ENCODE measurements at places on chromosomes 3 and 15. TPM values are rescaled to one million over a fixed set of nuclear protein-coding genes. Genes with fewer than 3 reads are reported as not detected.

The CHRD gene
- total RNA-seq = 6.1 TPM

The TGM4 gene
- total RNA-seq = not detected

The TTC23 gene
- total RNA-seq = 28.5 TPM

The MRAS gene
- total RNA-seq = 10.7 TPM

The PLCD1 gene
- total RNA-seq = 15.6 TPM

The GOLGA8J gene
- total RNA-seq = not detected

The CCRL2 gene
- not detected for total RNA-seq

The LMAN1L gene
- total RNA-seq = not detected

The AMT gene
- 12.8 TPM for total RNA-seq

The PLS1 gene
- 27.1 TPM for total RNA-seq

The FBXO40 gene
- total RNA-seq = under 0.01 TPM

GRCh38 chr3:43286115-43286840 lies at the start of gene SNRK:
Gene SNRK (plus strand): TSS chr3:43286540. CDS start chr3:43303204, 16,664 bp downstream.
- DNase-seq = peak; percentile 96

GRCh38 chr3:33159234-33159633 lies 45.4 kb downstream of the CRTAP start:
- no peak for DNase-seq

GRCh38 chr3:187943677-187944389 lies 198.6 kb upstream of the BCL6 start:
- DNase-seq = no peak

DNA sequence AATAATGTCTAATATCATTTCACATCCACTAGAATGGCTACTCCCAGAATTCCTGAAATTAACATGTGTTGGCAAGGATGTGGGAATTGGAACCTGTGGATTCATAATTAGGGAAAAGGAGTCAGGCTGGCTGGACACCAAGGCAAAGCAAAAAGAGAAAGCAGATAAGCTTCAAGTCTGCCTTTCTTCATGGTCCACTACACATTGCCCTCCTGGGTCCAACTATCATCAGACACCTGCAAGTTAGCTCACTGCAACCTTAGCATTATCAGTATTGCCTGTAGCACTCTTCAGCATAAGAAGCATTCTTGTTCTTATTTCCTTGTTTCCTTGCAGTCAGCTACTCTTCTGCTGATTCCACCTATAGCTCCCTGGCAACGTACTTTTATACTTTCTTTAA lies 124.3 kb downstream of the ZNF280D start:
- DNase-seq = no peak

- DNase-seq = no peak
These were observed 59.6 kb upstream of the ITGA11 start for GRCh38 chr15:68491415-68492106.

GRCh38 chr3:184129012-184129411 lies 6.1 kb upstream of the EIF2B5 start:
- DNase-seq = peak; percentile 35

GRCh38 chr3:187264021-187264420 lies 27.5 kb downstream of the MASP1 start:
- no peak for DNase-seq

DNA sequence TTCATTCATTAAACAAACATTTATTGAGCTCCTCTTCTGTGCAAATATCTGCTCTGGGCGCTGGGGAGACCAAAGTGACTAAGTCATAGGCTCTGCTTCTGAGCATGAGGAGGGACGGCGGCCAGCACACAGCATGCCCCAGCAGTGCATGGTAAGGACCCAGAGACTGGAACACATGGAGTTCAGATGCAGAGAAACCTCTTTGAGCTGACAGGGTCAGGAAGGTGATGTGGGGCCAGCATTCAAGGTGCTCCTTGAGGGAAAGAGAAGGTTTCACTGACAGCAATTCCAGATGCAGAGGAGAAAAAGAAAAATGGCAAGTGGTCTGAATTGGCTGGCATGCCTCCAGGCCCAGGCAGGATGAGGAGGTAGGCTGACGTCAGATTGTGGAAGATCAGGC lies 234.5 kb downstream of the UACA start:
- no peak for DNase-seq

DNA sequence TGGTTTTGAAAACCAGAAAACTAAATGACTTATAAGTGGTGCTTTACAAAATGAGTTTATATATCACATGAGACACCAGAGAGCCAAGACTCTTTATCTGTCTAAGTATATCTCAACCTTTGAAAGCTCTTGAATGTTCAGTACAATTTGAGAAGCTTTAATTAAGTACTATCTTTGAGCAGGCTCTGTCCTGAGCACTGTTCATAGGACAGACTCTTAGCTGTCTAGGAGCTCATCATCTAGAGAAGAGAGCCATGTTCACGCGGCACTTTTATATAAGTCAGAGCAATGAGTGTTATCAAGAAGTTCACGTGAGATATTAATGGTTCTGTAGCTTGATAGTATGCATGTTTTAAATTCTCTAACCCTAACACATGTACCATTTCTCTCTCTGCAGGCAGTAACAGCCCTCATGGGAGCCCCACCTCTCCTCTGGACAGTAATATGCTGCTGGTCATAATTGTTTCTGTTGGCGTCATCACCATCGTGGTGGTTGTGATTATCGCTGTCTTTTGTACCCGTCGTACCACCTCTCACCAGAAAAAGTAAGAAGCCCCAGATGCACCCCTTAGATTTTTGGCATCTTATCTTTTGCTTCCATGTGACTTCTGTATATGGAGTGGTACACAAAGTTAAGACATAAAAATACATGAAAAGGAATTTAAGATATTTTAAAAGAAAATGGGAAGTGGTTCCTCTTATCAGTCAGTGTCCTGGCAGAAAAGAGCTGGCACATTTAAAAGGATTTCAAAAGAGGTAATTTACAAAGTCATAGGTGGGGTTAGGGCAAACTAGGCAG lies 86.0 kb downstream of the HCN4 start:
- no peak for DNase-seq

GRCh38 chr3:37620071-37620635 lies 241.5 kb upstream of the CTDSPL start:
- no peak for DNase-seq

DNA sequence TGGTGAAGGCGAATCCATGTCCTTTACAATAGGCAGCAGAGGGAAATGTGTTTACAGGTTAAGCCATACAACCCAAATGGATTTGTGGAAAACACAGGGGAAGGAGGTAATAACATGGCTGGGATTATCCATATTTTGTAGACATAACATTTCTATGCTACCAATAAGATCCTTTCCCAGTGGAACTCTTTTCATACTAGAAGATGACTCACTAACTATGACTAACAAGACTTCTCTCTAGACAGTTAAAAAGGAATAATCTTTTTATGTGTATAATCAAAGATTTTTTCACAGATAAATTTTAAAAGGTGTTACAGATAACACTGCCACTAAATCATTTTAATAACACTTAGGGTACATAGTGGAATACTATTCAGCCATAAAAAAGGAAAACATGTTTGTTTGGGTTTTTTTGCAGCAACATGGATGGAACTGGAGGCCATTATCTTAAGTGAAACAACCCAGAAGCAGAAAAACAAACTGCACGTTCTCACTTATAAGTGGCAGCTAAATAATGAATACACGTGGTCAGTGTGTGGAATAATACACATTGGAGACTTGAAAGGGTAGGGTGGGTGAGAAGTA lies 39.6 kb downstream of the VPS13C start:
- no peak for DNase-seq

DNA sequence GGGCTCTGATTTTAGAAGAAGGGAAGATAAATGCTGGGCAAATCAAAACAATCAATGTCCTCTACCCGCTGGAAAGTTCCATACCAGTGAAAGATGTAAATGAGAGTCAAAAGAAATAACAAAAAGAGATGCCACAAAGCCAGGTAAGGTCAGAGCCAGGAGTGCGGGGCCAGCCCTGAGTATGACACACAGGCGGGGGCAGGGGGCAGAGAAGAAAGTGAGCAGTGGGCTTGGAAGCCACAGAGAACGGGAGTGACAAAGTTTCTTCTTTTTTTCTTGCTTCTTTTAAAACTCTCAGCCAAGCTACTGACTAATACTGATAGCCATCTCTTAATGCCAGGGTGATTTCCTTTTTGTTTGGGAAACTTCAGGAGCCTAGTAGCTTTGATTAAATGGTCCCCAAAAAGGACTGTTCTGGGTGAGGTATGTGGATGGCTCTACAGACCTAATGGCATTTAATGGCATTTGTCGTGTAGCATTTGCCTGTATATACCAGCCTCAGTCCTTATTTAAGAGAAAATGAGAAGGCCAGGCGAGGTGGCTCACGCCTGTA lies 23.1 kb upstream of the TSEN2 start:
- DNase-seq = no peak

GRCh38 chr15:42056934-42057798 lies 36.3 kb upstream of the PLA2G4E start:
- peak; percentile 84 for DNase-seq

DNA sequence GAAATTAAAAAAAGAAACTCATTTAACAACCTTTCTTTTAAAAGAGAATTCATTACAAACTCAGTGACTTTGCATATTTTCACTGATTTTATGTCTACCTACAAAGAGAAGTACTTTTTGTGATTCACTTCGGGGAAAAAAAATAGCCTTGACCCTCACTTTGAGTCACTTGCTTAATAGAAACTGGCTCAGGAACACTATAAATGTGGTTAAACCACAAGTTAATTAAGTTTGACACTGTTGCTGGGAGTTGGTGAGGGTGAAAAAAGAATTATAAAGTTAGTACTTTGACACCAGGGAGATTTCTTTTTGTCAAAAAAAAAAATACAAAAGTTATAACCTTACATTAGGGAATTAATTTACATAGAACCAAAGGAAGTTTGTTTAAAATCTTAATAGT lies 810.9 kb downstream of the NR2F2 start:
- no peak for DNase-seq

- DNase-seq = no peak
These were observed 431.2 kb downstream of the SOX2 start for GRCh38 chr3:182142928-182143327.

GRCh38 chr3:52119099-52119498 lies 35.1 kb downstream of the POC1A start:
- DNase-seq = no peak

GRCh38 chr3:42515391-42515916 lies 13.0 kb downstream of the VIPR1 start:
- DNase-seq = no peak

GRCh38 chr3:54264050-54264449 lies 141.7 kb downstream of the CACNA2D3 start:
- DNase-seq = no peak

DNA sequence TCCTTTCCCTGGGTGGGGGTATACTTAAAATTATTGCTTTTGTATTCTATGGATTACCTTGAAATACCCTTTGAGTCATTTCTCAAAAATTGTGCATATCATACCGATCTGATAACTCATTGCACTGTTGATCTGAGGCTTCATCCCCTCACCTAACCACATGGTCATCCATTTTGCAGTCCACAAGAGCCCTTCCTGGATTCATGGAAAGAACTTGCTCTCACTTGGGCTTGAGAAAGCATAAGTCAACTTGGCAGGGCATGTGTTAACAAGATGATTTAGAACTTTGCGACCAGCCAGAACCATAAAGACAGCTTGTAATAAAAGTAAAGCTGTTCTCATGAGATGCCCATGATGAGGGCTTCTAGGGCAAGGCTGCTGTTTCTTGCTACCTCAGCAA lies 22.2 kb downstream of the MME start:
- no peak for DNase-seq

DNA sequence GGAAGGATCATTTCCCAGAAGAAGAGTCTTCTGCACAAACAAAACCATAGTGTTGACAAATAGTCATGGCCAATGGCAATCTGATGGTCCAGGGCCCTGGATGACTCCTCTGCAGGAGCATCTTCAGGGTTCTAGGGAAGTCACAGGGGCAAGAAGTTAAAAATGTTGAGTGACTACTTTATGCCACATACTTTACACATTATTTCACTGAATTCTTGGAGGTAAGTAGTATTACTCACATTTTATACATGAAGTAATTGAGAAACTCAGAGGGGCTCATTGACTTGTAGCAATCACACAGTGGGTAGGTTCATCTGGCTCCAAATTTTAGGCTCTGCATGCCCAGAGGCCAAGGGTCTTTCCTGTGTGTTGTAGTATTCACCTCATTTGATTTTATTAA lies 430.2 kb upstream of the MCTP2 start:
- DNase-seq = no peak
